ENCODE measurements at places on chromosomes 3 and 15. TPM values are rescaled to one million over a fixed set of nuclear protein-coding genes. Genes with fewer than 3 reads are reported as not detected.

- DNase-seq: no peak
Observed at GRCh38 chr3:12253516-12254343, 35.1 kb upstream of the PPARG start.

DNA sequence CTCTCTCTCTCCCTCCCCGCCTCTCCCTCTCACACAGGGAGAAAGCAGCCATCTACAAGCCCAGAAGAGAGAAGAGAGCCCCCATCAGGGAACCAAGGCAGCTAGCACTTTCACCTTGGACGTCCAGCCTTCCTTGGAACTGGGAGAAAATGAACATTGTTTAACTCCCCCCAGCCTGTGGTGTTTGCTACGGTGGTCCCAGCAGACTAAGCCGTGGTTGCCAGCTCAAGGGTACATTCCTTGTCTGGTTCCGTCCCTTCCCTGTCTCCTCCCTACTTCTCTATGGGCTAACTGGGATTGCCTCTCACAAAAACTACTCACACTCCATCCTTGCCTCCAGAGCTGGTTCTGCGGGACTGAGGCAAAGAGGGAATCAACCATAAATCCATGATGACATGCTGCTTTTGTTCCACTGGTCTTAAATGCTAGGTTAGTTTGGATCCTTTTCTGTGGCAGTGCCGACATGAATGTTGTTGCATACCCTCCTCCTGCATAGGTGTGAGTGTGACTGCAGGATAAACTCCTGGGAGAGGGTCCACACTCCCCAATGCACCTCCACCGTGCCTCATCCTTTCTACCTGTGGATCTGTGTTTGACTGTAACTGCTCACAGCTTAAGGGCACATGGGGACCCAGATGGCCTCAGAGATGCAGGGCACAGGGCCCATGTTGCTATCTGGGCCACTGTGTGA, 12.0 kb downstream of the C3orf22 start:
- peak; percentile 1 for DNase-seq

- DNase-seq: no peak
Observed at GRCh38 chr3:195460091-195460713, 17.4 kb upstream of the ACAP2 start.

- DNase-seq: no peak
Observed at GRCh38 chr3:194908972-194909371, 223.3 kb downstream of the FAM43A start.

Gene FEZF2
- not detected for total RNA-seq

Gene TMEM40
- total RNA-seq: 1.0 TPM

DNA sequence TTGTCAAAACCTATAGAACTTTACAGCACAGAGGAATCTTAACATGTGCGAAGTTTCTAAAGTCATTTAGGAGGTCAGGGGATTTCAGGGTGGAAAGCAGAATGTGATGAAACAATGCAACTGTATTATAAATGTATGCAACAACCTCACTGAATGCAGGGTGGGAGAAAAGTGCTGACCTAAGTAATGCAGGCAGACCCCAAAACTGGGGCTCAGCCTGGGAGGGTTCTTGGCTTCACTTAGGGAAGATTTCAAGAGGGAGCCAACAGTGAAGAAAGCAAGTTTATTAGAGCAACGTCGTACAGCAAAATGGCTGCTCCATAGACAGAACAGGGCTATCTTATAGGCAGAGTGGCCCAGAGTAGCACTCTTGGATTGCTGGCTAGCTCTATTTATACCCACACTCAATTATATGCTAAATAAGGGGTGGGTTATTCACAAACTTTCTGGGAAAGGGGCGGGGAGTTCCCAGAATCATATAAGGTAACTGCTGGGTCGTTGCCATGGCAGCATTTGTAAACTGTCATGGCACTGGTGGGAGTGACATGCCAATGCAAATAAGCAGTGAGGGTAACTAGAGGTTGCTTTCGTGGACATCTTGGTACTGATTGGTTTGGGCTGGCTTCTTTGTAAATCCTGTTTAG, 14.2 kb upstream of the CAND2 start:
- DNase-seq: peak; percentile 37

Gene GPR62
- not detected for total RNA-seq

- DNase-seq: no peak
Observed at GRCh38 chr15:78204351-78205309, 29.7 kb downstream of the ACSBG1 start.

GRCh38 chr15:36544518-36545466, 34.6 kb upstream of the CDIN1 start:
- DNase-seq: no peak

Gene MAGEF1
- total RNA-seq: 23.5 TPM

DNA sequence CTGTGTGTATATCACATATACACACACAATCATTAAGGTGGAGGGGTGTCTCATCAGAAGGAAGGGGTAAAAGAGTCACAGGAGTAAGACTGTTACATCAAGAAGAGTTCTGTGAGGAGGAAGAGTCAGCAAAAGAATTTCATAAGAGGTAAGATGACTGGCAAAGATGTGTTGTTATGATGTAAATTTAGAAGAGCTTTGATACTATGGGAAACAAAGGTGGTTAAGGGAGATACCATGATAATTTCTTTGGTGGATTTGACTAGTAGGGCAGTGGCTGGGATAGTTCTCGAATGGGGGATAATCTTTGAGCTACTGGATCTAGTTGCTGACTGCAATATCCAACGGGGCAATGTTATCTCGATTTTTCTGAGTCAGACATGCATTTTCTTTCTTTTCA, 61.6 kb downstream of the STAG1 start:
- DNase-seq: no peak

Gene PLCH1
- total RNA-seq: 14.0 TPM

DNA sequence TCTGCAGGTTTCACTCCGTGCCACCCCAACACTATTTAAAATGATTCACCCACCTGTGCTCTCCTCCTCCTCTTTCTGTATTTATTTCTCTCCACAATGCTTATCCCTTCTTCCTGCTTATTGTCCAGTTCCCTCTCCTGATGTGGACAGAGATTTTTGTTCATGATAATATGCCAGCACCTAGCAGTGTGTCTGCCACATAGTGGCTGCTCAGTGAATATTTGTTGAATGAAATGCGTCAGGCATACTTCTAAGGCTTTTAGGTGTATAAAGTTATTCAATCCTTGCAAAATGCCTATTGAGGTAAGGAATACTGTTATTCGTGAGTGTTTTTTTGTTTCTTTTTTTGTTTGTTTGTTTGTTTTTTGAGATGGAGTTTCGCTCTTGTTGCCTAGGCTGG, 67.5 kb upstream of the MME start:
- no peak for DNase-seq

Gene SMAD6
- 159 TPM for total RNA-seq

GRCh38 chr3:40333416-40333815, 23.9 kb downstream of the EIF1B start:
- no peak for DNase-seq

GRCh38 chr3:29898171-29898965, 617.5 kb downstream of the RBMS3 start:
- DNase-seq: no peak

GRCh38 chr15:43498990-43499389, 6.0 kb upstream of the TP53BP1 start:
- no peak for DNase-seq

DNA sequence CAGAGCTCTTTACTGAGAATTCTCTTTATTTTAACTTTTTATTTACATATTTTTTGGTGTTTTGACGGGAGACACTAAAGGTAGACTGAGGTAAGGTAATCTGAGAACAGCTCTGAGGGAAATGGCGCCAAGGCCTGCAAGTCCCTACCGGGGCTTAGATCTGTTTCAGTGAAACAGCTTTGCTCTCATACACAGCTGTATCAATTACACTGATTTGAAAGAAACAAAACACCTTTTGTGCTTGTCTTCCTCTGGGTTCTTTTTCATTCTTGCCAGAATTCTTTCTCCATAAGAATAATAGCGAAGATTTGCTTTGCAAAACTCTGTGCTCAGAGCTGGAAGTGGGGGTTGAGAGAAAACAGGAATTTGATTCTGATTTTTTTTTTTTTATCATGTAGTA, 79.5 kb upstream of the PEX5L start:
- no peak for DNase-seq

DNA sequence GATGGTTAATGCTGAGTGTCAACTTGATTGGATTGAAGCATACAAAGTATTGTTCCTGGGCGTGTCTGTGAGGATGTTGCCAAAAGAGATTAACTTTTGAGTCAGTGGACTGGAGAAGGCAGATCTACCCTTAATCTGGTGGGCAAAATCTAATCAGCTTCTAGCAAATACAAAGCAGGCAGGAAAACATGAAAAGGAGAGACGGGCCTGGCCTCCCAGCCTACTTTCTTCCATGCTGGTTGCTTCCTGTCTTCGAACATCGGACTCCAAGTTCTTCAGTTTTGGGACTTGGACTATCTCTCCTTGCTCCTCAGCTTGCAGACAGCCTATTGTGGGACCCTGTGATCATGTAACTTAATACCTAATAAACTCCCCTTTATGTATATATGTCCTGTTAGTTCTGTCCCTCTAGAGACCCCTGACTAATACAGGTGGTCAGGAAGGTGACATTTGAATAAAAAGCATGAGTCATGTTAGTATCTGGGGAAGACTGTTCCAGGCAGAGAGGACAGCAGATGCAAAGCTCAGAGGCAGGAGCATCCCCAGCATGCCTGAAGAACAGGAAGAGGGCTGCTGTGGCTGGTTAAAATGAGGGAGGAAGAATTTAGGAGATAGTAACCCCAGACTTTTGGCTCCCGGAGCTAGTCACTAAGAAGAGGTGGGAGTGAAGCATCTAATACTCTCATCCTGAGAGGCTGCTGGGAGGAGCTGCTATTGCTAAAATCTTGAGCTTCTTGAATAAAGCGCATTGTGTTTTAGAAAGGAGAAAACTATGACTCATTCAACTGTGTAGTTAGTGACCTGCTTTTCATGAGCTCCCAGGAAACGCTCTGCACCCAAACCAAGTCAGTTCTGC, 207.4 kb upstream of the HES1 start:
- no peak for DNase-seq

DNA sequence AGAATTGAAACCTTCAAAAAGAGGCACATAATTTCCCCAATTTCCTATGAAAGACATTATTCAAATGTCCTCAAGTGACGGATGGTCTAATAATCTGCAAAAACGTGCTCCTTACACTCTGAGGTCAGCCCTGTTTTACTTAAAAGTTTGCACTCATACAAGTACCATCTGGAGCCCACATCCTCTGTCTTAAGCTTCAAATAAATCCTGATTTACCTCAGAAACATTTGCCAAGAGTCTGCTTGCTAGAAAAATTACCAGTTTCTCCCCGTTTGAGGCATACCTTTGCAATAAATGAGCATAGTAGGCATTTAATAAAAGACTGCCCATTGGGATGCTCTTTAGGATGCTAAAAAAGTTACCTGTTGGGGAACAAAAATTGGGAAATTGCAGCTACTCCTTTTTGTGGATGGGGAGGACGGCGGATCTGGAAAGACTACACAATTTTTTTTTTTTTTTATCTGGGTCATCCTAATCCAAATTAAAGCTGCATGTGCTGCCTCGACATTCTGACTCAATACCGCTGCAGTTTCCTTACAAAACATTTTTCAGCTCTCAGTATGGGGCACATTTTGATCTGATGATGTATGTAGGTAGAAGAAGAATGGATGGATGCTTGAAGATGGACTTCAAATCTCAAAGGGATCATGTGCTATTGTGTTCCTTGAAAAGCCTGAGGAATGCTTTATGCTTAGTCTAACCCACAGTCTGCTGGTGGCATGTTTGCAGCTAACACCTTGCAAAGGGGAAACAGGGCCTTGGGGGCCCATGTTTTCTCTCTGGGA, 233.7 kb upstream of the ADAMTS9 start:
- DNase-seq: no peak

DNA sequence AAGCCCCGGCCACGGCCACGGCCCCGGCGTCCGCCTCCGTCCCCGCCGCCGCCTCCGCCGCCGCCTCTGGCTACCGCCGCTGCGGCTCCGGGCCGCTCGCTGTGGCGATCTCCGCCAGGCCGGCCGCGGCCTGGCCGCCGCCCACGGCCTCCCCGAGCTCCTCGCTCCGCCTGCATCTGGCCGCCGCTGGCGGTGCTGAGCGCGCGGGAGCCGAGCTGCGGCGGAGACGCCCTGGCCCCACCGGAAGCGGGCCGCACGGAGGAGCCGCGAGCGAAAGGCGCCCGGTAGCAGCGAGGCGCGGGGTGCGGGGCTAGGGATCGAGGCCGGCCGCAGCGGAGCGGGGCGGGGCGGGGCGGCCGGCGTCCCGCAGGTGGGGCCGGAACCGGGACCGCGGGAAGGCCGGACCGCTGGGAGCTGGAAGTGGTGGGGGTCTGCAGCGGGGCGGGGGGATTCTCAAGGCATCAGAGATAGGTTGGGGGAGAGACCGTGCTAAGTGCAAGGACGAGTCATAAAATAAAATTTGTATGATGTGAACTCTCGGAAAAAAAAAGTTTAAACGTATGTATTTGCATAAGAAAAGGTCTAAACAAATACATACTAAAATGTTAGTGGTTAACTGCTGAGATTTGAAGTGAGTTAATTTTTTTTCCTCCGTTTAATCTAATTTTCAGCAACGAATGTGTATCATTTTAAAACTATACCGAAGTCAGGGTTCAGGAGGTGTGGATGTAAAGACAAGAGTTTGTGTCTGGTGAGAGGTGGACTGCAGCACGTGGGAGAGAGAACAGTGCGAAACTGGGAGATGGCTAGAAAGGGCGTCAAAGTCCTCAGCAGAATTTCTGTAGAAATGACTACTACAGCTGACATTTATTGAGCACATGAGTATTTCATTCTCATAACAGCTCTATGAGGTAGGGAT, at the start of gene AVEN:
AVEN (minus strand) TSS at position 334 of the 919 bp plus-strand sequence; CDS start at position 176, 158 bp downstream.
- peak; percentile 69 for DNase-seq

- no peak for DNase-seq
Observed at GRCh38 chr3:17157713-17158112, 273.0 kb downstream of the PLCL2 start.

DNA sequence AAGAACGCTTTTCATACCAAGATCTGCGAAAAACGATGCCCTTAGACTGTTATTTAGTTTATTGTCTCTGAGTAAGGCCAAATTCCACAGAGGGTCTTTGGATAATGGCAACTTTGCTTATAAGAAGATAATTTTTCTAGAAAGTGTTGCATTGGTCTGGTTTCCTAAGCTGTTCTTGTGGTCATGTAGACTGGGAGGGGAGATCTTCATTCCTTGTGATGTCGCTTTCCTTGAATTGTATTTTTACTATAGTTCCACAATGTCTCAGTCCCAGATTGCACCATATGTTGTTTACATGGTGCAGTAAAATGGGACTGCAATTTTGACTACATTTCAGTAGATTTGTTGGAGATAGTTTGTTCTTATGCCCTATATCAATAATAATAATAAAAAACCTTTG, 28.8 kb upstream of the ST3GAL6 start:
- DNase-seq: no peak

DNA sequence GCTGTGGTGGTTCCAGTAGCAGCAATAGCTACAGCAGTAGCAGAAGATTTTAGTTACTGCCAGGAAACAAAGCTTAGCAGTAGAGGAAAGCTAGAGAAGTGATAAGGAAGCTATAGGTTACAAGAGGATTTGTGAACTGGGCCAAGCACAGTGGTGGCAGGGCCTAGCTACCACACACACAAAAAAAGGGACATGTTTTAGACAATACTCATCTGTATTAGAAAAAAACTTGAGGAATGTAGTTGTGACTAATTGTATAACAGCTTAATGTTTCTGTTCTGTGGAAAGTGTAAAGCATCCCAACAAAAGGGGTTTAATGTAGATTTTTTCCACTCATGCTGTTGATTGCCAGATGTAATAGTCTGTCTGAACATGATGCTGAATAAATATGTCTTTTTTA, 29.9 kb upstream of the PFN2 start:
- DNase-seq: no peak

Data from lower lobe of right lung (tissue), 2 donors.